ENCODE measurements at places on chromosomes 2 and 18. TPM values are rescaled to one million over a fixed set of nuclear protein-coding genes. Genes with fewer than 3 reads are reported as not detected.

Gene SLC14A1
- total RNA-seq = not detected

Gene SCN3A
- 0.34 TPM for total RNA-seq

Gene RSAD2
- total RNA-seq = 19.6 TPM

Gene UGT1A5
- total RNA-seq = not detected

Gene ILKAP
- total RNA-seq = 96.0 TPM

Gene HES6
- total RNA-seq = 144 TPM

Gene RAB17
- 59.6 TPM for total RNA-seq

Gene DHRS9
- total RNA-seq = not detected

Gene IL18R1
- total RNA-seq = not detected

Gene EIPR1
- total RNA-seq = 39.8 TPM

Gene NTSR2
- not detected for total RNA-seq

Gene HTR2B
- not detected for total RNA-seq

Gene SERPINB7
- total RNA-seq = not detected

Gene SERPINB11
- total RNA-seq = not detected

Gene MTCL1
- 9.7 TPM for total RNA-seq

Gene CIB4
- total RNA-seq = not detected

Gene PLEK
- total RNA-seq = not detected

Gene ASPRV1
- 0.15 TPM for total RNA-seq

Gene VWA3B
- not detected for total RNA-seq

Gene CFAP65
- total RNA-seq = under 0.01 TPM

Gene COLEC12
- 0.33 TPM for total RNA-seq

Gene DNAJC5G
- not detected for total RNA-seq

Gene ST8SIA5
- 0.33 TPM for total RNA-seq

Gene MALL
- total RNA-seq = 19.1 TPM

Gene RAX
- not detected for total RNA-seq

Gene PPP1R1C
- 0.34 TPM for total RNA-seq

Gene TIMM21
- total RNA-seq = 23.6 TPM

Gene CBLN2
- not detected for total RNA-seq

Gene RTP5
- not detected for total RNA-seq
